ENCODE measurements at places on chromosomes 6 and 20.

- DNase-seq: no peak
Observed at GRCh38 chr6:44415449-44415848, 27.9 kb downstream of the CDC5L start.

DNA sequence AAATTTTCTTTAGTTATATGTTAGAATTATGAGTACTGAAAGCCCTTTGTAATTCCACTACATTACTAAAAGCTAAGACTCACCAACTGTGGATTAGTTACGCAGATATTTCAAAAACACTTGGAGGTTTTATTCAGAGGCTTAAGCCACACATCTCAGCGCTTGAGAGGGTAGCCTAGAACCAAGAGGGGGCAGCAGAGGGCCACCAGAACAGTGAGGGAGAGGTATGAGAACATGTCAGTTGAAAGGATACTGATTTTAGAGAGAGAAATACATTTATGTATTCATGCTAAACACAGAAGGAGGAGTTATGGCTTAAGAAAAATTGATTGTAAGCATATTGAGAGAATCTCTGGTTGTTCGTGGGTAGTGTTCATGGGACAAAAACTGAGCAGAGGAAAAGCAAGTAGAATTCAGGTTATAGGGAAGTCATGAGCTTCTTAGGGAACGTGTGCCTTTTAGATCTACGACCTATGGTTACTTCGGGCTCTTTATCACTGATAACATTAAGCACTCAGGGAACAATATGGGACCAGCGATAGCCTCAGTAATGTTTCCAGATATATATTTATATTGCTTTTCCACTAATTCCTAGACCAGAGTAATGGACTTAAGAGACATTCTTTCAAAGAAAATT is 20.4 kb upstream of the SERINC1 start:
- peak; percentile 63 for DNase-seq

DNA sequence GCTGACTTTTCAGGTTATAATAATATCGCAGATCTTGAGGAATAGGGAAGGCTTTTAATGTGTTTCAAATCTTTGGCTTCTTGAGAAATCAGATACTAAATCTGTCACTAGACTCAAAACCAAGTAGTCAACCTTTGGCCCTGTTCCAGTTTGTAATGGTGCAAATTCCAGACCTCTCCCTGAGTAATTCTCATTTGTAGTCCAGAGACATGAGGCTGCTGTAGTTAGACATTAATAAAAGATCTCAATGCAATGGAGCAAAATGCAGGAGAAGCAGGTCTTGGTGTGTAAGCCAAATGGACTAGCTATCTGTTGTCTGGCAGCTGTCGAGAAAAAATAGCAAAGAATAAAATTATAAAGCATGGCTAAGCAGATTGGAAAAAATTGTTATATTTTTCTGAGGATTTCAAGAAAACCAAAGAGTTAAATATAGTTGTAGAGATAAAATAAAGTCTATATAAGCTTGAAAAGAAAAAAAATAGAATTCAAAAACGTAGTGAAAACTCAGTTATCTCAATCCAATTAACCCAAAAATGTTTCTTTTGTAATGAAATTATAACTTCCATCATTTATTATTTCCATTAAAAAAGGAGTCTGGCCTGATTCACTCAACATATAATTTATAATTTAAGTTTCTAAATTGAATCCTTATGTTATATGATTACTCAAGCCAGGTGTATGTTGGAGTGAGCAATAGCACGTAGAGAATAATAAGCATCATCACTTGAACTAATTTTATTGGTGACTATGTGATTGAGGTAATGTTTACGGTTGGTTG is 161.5 kb upstream of the ADGRB3 start:
- DNase-seq: no peak

DNA sequence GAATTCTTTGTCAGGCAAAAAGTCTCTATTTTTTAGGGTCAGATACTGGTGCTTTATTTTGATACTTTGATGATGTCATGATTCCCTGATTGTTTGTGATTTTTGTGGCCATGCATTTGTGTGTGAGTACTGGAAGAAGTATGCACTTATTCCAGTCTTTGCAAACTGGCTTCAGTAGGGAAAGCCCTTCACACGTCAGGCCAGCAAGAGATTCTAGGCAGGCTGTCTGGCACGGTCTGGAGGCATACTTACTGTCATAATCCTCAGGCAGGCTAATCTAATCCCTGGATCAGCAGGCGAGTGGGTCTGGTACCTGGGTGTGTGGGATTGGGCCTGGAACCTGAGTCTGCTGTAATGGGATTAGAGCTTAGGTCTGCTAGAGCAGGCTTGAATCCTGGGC is 391.8 kb upstream of the MMS22L start:
- no peak for DNase-seq

- no peak for DNase-seq
Observed at GRCh38 chr20:1302685-1303541, 26.0 kb downstream of the SDCBP2 start.

GRCh38 chr6:12939314-12939713 is 222.7 kb downstream of the PHACTR1 start:
- DNase-seq: no peak

- no peak for DNase-seq
Observed at GRCh38 chr20:43942201-43942590, 27.5 kb downstream of the TOX2 start.

DNA sequence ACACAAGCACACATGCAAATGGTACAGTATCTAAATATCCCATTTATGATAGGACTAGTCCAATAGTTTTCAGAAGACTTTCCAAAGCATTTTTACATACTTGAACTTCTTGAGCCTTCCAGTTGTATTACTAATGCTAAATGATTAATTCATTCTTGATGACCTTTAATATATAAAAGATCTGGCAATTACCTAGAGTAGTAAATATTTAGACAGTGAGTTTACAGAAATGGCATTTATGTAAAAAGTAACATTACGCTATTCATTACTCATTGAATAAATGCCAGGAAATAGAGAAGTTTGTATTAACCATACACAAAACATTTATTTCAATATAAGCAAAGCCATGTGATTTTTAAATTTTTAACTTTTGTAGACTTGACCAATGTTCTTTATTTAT is 158.8 kb downstream of the DST start:
- no peak for DNase-seq

DNA sequence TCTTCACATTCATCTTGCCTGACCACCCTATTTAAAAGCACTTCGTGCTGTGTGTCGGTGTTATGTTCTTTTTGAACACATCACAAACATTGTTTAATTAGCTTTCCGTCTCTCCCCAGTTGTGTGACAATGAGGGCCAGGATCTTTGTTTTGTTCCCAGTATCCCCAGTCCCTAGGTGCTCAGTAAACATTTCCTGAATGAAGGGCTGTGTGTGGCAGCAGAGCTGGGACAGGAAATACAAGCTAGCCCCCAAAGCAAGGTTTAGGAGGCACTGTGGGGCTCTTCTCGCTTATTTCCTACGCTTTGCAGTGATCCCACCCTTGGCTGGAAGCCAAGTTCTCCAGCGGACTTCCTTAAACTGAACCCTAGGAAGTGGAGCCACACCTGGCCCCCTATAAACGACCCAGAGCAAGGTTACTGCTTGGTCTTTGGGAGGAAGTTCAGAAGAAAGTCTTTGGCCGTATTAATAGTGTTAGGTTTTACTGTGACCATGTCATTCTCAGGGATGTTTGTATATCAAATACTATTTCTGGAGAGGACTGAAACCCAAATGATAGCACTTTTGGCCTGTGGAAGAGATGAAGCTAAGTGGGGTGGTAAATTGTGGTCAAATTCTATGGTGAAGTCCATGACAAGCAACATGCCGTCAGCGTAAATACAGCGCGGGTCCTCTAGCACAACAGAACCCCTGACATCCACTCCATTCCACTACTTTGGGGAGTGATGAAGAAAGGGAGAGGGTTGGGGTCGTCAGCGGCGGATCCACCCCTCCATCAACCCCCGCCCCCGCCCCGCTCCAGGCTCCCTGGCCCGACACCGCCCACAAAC is 570 bp upstream of the FANCE start:
- no peak for DNase-seq

- no peak for DNase-seq
Observed at GRCh38 chr20:61802721-61803311, 262.9 kb downstream of the TAF4 start.

- DNase-seq: no peak
Observed at GRCh38 chr6:51960419-51960818, 127.0 kb downstream of the PKHD1 start.

DNA sequence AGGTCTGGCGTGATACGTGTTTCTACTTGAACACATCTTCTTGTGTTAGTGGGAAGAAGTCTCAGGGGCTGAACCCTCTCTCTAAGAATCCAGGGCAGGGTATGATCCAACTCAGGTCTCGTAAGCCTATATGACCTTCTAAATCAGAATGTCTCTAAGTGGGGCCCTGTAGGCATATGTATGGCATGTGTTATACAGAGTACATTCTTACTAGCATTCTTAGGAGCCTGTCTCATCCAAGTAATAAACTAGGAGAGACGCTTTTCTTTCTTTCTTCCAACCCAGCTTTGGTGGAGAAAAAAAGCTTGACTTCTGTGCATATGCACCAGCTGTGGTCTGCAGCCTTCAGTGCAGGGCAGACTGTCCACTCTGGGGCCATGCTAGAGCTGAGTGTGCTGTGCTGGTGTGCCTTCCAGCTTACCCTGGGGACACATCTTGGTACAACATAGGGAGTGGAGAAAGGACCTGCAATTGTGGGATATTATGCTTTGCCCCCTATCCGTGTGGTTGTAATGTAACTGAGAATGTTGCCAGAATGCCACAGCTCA is 47.3 kb downstream of the L3MBTL3 start:
- no peak for DNase-seq

GRCh38 chr6:53220605-53221004 is 72.0 kb upstream of the GCM1 start:
- DNase-seq: no peak

GRCh38 chr6:167665698-167666330 is 160.9 kb upstream of the AFDN start:
- DNase-seq: no peak

DNA sequence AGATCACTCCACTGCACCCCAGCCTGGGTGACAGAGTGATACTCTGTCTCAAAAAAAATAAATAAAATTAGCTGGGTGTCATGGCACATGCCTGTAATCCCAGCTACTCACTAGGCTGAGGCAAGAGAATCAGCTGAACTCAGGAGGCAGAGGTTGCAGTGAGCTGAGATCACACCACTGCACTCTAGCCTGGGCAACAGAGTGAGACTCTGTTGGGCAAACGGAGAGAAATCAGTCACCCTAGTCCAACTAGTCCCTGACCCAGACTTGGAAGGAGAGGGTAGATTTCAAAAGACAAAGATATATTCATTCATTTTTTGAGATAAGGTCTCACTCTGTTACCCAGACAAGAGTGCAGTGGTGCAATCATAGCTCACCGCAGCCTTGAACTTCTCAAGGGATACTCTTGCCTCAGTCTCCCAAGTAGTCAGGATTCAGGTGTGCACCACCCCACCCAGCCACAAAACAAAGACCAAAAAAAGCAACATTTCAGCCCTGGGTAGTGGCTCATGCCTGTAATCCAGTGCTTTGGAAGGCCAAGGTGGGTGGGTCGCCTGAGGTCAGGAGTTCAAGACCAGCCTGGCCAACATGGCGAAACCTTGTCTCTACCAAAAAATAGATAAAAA is 26.2 kb upstream of the NCOA3 start:
- no peak for DNase-seq

DNA sequence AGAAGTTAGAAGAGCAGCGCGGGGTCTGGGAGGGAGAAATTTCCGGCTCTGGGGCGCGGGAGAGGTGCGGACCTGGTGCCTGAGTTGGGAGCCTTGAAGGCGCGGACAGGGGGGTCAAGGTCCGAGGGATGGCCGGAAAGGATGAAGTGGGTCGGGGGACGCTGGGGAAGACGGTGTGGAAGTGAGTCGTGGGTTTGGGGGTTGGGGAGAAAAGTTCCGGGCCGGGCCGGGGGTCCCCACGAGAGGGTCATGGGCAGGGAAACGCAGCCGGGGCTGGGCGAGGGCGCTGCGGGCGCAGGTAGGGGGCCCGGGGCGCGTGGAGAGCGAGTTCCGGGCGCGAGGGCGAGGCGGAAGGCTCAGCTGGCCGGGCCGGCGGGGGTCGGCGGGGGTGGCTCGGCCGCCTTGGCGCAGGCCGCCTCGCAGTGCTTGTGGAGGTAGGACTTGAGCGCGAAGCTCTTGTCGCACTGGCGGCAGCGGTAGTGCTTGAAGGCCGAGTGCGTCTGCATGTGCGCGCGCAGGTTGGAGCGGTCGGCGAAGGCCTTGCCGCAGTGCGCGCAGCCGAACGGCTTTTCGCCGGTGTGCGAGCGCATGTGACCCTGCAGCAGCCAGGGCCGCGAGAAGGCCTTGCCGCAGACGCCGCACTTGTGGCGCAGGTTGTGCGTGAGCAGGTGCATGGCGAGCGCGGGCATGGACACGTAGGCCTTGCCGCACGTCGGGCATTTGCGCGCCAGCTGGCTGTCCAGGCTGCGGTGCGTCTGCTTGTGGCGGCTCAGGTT is 10.5 kb upstream of the SRXN1 start:
- no peak for DNase-seq

DNA sequence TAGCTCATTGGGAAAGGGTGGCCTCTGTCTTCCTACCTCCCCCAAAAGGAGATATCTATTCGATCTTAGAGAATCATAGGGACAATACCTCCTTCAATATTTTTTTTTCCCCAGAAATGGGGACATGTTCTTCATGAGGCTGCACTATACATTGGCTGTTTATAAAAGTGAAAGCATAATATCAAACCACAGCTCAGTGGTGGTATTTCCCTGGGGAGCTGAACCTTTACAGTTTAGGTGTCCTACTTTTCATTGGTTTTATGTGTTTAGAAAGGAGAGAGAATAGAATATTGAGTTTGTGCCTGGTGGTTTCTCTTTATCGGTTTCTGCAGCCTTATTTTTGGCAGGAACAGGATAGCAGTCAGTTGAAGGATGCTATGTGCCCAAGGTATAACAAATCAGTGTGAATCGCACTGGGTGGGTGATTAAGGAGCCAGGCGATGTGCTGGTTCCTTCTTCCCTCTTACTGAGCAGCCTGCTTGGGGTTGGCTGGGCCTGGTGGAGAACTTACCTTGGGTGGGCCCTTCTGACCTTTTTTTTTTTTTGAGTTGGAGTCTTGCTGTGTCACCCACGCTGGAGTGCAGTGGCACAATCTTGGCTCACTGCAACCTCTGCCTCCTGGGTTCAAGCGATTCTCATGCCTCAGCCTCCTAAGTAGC is 25.2 kb downstream of the UST start:
- DNase-seq: no peak

GRCh38 chr6:221531-222349 is 70.5 kb upstream of the DUSP22 start:
- DNase-seq: no peak
